ENCODE measurements at places on chromosomes 11 and 22.

- no peak for DNase-seq
These were observed 6.2 kb upstream of the RGL4 start for GRCh38 chr22:23684561-23685031.

- DNase-seq = no peak
These were observed 569.0 kb downstream of the CNTN5 start for GRCh38 chr11:99589771-99590170.

DNA sequence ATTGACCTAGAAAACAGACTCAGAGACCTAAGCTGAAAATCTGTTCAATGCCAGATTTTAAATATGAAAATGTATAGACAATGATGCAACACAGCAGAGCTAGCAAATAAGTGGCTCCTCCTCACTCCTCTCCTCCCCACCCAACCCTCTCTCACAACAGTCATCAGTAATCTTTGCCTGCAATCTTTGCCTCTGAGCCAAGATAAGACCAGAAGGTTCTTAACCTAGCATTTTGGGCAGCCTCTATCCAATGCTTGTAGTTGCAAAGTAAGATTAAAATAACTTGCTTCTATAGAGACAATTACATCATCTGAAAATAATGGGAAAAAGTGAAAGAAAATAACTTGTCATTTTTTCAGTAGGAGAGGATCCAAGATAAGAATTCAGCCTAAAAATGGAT lies 117.3 kb downstream of the PARVA start:
- DNase-seq = no peak

GRCh38 chr11:89147229-89147628 lies 30.4 kb upstream of the TYR start:
- DNase-seq = no peak

GRCh38 chr11:93935826-93936225 lies 85.3 kb upstream of the HEPHL1 start:
- DNase-seq = no peak

DNA sequence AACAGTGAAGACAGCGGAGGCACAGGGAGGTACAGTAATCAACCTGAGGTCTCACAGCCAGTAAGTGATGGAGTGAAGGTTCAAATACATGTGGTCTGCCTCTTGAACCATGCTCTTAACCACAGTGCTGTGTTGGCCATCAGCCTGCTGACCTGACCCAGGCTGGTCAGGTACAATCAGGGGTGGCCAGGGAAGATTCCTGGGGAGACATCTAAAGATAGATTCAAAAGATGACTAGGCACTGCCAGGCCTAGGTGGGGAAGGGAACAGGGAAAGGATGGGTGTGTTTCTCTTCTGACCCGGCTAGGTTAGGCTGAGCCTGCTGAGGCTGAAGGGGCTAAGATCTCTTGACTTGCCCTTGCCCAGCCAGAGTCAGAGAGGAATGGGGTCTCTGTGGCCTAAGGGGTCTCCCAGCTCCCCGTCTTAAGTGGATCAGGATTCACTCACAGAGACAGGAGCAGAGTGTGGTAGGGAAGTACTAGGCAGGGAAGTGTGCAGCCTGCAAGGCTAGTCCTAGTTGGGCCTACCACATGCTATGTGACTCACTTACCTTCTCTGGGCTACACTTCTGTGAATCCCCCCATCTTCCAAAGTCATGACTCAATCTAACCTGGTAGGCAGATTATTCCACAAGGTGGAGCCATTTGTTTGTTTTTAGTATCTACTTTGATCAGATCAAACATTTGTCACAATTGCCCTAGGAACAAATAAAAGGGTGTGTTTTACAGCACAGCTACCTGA lies 10.4 kb upstream of the SREBF2 start:
- DNase-seq = peak; percentile 92

- no peak for DNase-seq
These were observed 18.2 kb downstream of the APOL4 start for GRCh38 chr22:36183446-36183845.

GRCh38 chr11:73240190-73240781 lies 22.2 kb downstream of the P2RY2 start:
- no peak for DNase-seq

DNA sequence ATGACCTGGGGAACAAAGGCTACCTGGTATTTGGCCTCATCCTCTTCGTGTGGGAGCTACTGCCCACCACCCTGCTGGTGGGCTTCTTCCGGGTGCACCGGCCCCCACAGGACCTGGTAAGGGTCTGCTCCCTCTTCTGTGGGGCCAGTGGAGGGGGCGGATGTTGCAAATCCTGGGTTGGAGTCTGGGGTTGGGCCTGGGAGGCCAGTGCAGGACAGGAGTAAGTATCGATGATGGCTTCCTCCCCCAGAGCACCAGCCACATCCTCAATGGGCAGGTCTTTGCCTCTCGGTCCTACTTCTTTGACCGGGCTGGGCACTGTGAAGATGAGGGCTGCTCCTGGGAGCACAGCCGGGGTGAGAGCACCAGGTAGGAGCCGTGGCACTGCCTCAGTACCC lies 2.7 kb downstream of the GPR137 start:
- DNase-seq = no peak

DNA sequence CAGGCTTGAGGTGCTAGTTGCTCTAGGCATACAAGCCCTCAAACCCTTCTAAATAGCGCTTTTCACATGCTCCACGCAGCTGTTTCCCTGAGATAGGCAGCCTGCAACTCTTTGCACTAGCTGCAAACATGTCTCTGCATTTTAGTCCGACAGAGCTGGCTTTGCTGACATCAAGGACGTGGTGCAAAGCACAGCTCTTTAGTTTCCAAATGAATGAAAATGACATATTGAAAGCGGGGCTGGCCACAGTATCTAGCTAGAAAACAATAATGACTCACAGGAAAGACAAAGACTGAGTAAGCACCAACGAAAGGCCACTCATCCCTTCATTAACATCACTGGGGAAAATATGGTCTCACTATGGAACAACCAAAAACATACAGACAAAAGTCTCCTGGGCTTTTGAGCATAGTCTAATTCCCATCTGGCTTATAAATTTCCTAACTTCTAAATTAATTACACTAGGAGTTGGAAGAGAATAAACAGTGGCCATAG lies 15.3 kb upstream of the ZC3H12C start:
- no peak for DNase-seq

GRCh38 chr11:93686812-93687211 lies 25.3 kb downstream of the CEP295 start:
- DNase-seq = no peak

DNA sequence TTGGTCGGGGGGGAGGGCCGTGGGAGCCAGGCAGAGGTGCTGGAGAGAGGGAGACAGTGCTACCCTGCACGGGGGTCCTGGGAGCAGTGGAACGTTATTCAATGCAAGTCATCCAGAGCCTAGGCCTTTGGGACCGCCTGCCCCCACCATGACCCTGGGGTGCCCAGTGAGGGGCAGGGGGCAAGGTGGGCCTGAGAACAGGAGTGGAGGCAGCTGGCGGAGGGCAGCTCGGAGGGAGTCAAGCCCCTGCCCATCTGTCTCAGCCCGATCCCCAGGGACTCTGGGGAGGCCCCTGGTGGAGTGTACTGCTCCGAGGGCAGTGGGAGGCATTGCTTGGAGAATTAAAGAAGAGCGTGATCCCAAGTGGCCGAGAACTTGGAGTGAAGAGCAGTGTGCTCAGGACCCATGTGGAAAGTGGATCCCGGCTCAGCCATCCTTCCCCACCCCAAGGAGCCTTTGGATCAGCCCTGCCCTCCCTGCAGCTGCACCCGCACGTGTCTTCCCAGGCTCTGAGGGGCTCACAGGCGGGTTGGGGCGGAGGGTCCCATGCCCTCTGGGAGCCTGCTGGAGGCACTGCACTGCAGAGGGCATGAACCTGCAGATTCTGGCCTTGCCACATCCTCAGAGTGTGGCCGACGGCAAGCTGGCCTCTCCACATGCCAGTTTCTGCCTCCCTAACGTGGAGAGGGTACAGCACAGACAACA lies 34.0 kb upstream of the SMIM38 start:
- DNase-seq = no peak

DNA sequence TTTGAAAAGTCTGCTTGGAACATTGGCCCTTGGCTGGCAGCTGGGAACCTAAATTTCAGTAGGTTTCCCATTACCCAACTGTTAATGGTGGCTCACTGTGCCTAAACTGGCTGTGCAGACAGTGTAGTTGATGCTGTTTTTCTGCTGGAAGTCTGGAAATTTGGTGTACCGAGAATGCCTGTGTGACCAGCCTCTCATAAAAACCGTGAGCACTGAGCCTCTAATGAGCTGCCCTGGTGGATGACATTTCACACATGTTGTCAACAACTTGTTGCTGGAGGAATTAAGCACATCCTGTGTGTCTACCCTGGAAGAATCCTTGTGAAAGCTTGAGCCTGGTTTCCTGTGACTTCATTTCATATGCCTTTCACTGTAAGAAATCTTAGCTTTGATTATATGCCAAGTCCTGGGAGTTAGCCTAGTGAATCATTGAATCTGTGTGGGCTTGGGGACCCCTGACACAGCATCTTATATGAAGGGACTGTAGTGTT lies 131.1 kb downstream of the LDLRAD3 start:
- DNase-seq = no peak

DNA sequence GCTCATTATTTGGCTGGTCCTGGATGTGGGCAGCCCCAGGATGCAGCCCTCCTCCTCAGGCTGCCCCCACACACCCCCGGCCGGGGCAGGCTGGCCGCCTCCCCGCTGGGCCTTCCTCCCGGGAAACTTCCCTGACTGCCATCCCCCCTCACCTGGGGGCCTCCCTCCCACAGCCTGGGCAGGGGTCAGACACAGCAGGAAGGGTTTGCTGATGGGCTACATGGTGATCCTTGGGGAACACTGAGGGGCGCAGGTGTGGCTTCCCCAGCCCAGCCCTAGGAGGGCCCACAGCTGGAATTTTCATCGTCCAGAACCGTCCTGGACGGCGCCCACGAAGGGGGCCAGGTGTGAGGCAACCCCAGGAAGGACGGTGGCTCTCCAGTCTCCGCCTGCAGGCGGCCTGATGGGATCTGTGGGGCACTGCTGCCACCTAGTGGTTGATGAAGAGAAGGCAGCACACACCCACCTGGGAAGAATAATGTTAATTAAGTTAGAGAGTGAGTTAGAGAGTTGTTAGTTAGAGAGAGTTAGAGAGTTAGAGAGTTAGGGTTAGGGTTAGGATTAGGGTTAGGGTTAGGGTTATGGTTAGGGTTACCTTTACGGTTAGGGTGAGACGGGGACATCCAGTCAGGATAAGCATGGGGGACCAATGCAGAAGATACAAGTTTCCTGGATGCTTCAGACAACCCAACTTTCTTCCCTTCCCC lies 75.9 kb upstream of the PRR5 start:
- DNase-seq = peak; percentile 85

- DNase-seq = no peak
These were observed 38.6 kb upstream of the LMO2 start for GRCh38 chr11:33930317-33931021.

- DNase-seq = no peak
These were observed 26.2 kb downstream of the ELF5 start for GRCh38 chr11:34487430-34487829.

DNA sequence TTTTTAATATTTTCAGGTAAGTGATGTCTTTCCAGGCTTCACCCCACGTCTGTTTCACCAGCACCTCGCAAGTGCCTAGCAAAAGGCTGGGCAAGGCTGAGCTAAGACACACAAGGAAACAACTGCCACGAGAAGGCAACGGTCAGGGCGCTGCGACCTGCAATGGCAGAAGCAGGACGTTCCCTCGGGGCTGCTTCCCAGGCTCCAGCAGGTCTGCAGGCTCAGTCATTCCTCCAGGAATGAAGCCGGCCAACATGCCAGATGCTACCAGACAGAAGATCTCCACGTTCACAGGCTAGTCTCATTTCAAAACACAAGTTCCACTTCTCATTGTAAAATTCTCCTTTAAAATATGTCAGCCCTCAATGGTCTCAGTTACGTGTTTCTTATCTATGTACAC lies 45.5 kb downstream of the CELSR1 start:
- no peak for DNase-seq

- DNase-seq = no peak
These were observed 445.6 kb downstream of the SOX6 start for GRCh38 chr11:15910761-15911160.

- DNase-seq = no peak
These were observed 109.7 kb upstream of the GALNT18 start for GRCh38 chr11:11731311-11732083.

- DNase-seq = no peak
These were observed 206.4 kb downstream of the BLID start for GRCh38 chr11:121909596-121909995.

- DNase-seq = no peak
These were observed 266.9 kb downstream of the SOX6 start for GRCh38 chr11:16089481-16089880.

DNA sequence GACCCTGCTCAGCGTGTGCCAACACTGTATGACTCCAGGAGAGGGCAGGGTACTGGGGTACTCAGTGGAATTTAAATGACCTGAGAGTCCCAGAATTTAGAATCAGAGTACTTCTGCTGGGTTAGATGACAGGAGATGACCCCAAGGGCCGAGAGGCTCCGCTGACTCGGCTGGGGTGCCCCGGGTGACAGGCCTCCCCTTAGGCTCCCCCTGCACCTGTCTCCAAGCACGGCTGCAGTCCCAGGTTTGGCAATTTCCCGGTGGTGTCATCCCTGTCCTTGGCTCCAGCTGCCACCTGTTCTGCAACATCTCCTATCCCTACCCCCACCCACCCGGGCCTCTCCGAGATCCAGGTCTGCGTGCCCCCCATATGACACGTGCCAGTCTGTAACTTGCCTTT lies 1.3 kb downstream of the ACTN3 start:
- DNase-seq = no peak

GRCh38 chr11:58788355-58789023 lies 56.0 kb downstream of the GLYATL2 start:
- DNase-seq = peak; percentile 46

- DNase-seq = no peak
These were observed 15.8 kb upstream of the SYT12 start for GRCh38 chr11:67007126-67007525.

DNA sequence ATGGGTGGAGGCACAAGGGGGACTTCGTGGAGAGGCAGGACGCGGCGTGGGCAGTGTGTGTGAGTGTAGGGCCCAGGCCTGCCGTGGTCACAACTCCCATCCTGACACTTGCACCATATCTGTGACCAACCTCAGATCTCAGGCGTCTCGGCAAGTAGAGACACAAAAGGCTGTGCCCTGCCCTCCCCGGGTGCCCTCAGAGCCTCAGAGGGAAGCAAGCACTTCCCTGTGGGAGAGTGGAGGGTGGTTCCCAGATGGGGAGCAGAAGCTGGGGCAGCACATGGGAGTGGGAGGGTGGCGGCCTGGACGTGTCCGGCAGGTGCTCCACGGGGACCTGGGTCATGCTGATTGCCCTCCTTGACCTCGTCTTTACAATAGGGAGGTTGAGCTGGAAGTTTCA lies 20.4 kb downstream of the B3GAT1 start:
- no peak for DNase-seq

Data from CD4-positive, alpha-beta T cell treated with Interleukin-2 at 100 ng/mL for 4 hours (primary cell).